Muscle of leg (tissue), 16 donors: ENCODE measurements at places on chromosomes 7 and 10.
A peak's percentile ranks its signal among the peaks of the same experiment; 100 is the strongest.

- DNase-seq: no peak
These were observed 10.3 kb upstream of the CALML5 start for GRCh38 chr10:5509691-5510090.

DNA sequence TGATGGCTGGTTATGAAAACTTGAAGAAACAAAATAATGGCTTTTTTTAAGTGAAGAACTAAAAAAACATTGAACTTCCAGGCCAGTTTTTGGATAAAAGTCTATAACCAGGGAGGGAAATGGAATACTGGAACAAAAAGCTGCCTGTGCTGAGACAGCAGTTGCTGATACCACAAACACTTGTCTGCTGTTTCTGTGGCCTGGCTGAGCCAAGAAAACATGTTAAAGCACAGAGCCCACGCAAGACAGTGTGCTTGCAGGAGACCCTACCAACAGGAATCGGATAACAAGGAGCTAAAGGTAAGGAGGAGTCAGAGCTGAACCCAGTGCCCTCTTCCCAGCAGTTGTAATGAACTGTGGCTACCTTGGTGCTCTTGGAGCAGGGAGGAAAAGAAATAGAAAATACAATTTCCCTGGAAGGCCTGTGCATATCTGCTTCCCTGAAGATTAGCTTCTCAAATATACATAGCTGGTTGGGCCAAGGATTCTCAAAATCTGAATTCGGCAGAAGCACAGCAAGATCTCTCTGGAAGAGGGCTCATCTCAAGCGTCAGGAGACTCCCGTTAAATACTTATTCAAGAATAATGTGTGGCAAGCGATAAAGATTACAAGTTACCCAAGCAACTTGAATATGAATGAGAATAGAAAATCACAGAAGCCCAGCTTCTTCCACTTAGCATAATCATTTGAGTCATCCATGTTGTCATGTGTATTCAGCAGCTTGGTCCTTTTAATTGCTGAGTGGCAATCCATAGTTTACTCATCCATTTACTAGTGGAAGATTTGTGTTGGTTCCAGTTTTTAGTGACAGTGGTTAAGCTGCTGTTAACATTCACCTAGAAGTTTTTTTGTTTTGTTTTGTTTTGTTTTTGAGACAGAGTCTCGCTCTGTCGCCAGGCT lies 87.6 kb downstream of the NOD1 start:
- DNase-seq: peak; percentile 19

DNA sequence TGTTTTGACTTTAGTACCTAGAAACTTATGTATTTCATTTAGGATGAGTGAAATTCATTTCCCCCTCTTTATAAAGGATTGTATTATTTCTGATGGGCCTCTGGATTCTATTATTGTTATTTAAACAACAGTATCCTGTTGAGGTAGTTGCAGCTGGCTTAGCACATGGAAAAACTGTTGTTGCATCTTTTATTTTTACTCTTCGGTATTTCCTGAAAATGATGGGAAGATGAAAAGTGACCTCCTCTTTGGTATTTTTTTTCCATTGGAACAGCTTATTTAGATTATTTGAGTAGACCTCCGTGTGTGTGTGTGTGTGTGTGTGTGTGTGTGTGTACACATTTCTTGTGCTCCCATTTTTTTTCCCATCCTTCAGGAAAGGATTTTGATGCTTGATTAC lies 129.8 kb downstream of the PRKG1 start:
- DNase-seq: peak; percentile 81

DNA sequence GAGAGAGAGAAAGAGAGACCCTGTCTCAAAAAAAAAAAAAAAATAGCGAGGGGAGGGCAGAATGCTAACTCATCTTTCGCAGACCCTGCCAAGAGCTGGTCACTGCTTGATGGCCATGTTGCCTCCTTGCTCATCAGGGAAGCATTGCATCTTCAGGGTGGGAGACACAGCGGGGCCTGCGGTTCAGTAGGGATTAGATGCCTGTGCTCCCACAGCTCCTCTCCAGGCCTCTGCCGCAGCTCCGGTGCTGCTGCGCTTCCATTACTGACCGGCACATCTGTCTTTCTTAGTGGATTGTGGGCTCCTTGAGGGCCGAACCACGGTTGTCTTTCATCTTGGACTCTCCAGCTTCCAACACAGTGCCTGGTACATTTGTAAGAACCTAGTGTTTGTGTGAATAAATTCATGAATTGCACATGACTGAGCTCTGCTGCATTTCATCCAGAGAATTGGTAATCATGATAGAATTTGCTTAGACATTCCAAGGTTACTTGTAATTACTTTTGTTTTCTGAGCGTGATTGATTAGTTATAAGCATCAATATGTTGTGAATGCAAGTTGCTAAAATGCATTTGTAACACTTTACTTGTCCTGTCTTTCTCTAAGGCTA lies 16.8 kb downstream of the HK1 start:
- no peak for DNase-seq

- DNase-seq: no peak
These were observed 44.6 kb downstream of the HGF start for GRCh38 chr7:81725003-81725811.

GRCh38 chr7:128937647-128938543 lies at the start of gene IRF5:
IRF5 (plus strand) TSS chr7:128937927; CDS start chr7:128942082, 4,155 bp downstream.
- peak; percentile 39 for DNase-seq

DNA sequence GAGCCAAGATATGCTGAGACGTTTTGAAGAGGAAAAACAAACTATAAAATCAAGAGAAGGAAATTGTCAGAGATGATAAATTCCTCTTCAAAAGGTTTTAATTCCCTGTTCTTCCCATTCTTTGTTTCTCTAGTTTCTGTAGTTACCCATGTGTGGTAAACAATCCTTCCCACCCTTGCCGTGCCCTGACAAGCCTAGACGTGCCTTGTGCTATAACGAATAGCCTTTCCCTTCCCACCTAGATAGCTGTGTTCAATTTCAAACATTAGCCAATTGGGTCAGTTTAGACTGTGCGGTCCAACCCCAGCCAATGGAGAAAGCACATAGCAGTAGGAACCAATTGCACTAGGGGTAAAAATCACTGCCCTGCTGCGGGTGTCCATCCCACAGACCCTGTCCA lies 138.1 kb downstream of the RALA start:
- DNase-seq: no peak

GRCh38 chr10:56319386-56319785 lies 41.7 kb downstream of the ZWINT start:
- DNase-seq: no peak

- DNase-seq: no peak
These were observed 2.4 kb downstream of the ZMIZ2 start for GRCh38 chr7:44750921-44751571.

GRCh38 chr10:61974601-61975390 lies 73.3 kb downstream of the ARID5B start:
- peak; percentile 97 for DNase-seq

- no peak for DNase-seq
These were observed 313.9 kb upstream of the ZNF32 start for GRCh38 chr10:43962346-43963191.

- no peak for DNase-seq
These were observed 126.8 kb downstream of the RSU1 start for GRCh38 chr10:16690417-16690816.

DNA sequence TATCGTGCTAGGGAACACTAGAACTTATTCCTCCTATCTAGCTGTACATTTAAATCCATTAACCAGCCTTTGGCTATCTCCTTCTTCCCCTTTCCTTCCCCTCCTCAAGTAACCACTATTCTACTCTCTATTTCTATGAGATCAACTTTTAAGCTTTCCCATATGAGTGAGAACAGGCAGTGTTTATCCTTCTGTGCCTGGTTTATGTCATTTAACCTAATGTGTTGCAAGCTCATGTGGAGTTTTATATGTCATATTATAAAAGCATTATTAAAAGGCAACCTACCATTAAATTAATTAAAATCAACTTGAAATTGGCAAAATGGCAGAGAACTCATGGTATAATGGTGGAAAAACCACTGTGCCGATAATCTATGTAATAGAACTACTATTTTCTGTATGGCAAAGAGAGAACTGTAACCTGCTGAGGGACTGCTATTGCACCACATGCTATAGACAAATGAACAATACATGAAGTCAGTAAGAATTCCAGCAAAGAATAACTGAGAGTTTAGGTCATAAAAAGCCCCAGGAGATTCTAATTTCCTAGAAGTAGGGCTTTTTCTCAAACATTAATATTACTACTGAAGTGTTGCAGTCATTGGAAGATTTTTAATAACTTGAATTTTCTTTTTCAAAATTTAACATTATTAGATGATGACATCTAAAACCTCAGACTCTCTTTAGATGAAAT lies 81.8 kb downstream of the LRRN3 start:
- DNase-seq: peak; percentile 91

GRCh38 chr10:113019096-113019495 lies 69.0 kb downstream of the TCF7L2 start:
- no peak for DNase-seq

DNA sequence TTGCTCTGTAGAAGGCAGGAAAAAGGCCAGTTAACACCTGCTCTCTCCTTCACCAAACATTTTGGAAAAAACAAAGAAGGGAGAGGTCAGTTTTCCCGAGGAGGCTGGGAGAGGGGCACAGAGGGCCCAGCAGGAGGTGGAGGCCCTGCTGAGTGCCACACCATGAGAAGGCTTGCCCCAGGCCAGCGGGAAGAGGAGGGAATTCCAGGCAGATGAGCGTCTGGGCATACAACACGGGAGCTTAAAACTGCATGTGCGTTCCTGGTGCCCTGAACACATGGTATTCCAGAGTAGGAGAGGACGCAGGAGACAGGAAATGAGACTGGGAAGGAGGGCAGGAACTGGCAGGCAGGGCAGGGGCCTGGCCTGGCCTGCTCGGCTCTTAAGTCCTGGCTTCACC lies 182.4 kb downstream of the CCDC3 start:
- DNase-seq: no peak

DNA sequence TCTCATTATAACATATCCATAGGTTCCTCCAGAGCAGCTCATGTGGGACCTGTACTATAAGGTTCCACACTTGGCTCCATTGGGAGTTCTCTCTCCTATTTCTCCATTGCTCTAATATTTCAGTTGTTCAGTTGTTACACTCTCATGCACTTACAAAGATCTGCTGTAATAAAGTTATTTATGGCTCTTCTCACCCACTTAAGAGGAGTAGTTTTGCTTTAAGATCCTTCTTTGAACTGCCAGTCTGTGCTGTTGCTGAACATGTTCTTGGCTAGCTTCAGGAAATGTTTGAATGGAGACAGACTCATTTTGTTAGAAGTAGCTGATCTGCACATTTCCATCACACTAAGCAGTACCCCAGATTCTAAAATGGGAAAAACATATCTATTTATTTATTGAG lies 250.1 kb downstream of the CDK14 start:
- DNase-seq: no peak

DNA sequence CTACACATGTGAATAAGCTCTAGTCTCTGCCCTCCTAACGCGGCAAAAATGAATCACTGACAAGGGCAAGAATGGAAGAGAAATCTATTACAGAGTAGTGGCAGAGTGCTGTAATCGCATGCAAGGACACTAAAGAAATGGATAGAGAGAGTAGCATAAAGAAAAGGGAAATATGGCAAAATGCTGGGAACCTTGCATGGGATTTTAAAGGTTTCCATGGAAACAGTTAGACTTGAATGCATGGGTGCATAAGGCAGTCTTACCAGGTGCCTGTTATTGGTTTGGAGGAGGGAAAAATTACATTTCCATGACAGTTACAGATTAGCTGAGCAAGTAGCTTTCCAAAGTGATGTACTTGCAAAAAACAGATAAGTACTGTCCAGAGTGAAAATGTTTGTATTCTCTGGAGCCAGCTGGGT lies 233.4 kb downstream of the PTN start:
- DNase-seq: peak; percentile 4

- DNase-seq: peak; percentile 21
These were observed 52.4 kb downstream of the SORBS1 start for GRCh38 chr10:95508730-95509129.

- peak; percentile 12 for DNase-seq
These were observed 55.1 kb upstream of the ZPBP start for GRCh38 chr7:50147951-50148808.

DNA sequence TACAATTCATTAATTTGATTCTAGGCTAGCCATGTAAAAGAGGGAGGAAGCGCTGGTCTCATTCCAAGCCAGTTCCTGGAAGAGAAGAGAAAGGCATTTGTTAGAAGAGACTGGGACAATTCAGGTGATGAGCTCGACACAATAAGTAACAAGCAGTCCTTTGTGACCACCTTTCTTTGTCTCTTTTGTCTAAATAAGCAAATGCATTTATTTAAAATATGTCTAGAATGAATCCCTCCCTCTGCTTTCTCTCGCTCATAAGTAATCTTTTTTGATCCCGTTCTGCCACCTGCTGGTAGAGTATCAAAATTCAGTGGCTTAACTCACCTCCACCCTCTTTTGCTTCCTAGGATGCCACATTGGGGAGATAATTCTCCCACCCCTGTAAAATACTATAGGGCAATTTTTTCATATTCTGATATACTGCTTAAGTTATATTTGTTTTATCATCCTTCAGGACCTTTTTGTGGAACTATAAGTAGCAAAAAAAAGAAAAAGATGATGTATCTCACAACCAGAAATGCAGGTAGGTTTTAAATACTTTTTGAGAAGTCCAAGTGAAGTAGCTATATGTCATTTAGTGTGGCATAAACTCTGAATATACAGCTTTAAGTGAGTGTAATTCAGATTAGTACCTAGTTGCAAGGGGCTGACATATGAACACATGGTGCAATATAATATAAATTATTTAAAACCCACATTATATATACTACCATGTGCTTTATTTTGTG lies 91.5 kb downstream of the GSDME start:
- DNase-seq: peak; percentile 66

DNA sequence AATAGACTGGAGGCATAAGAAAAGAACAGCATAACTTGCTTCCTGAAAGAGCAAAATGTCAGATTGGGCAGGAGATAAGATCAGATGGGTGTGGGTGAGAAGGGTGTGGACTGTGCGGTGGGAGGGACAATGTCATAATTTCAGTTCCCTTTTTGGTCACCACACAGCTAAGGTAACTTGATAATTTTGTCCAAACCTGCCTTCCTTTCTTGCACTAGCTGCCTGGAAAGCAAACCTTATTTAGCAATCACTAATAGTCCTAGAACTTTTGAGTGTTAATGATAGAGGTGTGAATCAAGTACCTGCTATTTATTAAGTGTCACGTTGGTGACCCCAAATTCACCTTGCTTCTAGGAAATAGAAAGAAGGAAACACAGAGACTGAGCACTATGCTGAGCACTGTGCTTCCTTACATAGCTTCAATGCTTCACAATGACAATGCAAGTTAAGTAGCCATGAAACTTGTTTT lies 72.4 kb upstream of the SP4 start:
- peak; percentile 5 for DNase-seq

DNA sequence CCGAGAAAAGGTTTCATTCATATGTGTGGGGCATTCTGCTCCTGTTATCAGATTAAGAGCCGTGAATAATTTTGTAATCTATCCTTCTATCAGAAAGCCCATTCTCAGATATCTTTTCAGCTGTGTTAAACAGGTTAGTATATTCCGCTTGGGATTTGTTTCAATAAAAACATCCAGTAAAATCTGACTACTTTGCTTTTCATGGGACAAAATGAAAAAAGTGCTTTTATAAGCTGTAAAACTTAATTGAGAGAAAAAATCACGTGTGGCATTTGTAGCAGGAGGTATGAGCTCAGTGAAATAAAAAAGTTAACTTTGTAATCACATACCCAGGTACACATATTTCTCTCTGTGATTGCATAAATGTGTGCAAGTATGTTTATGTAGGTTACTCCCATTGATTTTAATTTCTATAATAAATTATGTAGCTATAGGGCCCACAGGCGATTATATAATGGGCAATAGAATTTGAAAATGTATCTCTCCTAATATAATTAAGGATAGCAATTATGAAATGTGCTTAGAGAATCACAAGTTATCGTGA lies 3.9 kb downstream of the MET start:
- no peak for DNase-seq
